ENCODE measurements at places on chromosomes 1 and 21. TPM values are rescaled to one million over a fixed set of nuclear protein-coding genes. Genes with fewer than 3 reads are reported as not detected.

- no peak for DNase-seq
Observed at GRCh38 chr1:227794817-227795192, 20.7 kb upstream of the PRSS38 start.

DNA sequence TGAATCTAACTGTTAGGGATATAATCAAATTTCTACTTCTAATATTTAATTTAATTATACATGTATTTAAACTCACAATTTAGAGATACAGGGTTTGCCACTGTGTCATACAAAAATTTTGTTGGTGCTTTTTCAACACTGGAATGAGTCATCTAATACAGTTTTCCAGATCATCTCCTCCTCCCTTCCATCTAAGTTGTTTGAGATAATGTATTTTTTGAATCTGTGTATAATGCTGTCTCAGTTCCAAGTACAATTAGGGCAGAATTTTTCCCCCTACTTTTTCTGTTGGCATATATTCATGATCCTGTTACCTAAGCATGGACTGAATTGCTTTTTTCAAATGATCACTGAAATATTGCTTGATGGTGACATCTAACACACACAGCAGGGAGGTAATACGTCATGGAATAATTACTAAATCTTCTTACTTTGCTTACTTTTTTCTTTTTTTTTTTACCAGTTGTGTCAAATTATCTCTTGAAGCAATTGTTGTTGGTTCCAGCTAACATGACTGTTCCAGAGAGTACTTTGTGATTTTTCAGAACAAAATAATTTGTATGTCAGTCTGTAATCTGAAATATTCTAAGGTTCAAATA lies 146.0 kb downstream of the MAGI3 start:
- DNase-seq: no peak

DNA sequence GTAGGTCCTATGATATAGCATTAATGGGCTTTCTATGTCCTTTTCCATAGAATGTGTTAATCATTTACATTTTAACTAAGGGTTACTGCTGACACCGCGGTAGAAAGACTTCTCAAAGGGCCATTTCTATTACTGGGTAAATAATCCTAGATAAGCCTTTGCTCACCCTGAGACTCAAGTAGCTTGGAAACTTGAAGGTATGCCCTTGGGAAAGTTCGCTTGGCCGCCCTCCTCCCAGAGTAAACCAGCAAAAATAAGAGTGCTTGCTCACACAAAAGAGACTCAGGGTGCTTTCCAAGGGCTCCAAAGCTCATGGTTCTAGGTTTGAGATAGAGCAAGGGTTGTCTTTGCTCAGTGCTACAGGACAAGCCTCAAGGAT lies 85.8 kb upstream of the TMPRSS2 start:
- DNase-seq: no peak

GRCh38 chr21:36125512-36126207 lies 9.2 kb upstream of the CBR3 start:
- peak; percentile 57 for DNase-seq

GRCh38 chr21:31743712-31744111 lies 11.8 kb upstream of the SCAF4 start:
- DNase-seq: no peak

DNA sequence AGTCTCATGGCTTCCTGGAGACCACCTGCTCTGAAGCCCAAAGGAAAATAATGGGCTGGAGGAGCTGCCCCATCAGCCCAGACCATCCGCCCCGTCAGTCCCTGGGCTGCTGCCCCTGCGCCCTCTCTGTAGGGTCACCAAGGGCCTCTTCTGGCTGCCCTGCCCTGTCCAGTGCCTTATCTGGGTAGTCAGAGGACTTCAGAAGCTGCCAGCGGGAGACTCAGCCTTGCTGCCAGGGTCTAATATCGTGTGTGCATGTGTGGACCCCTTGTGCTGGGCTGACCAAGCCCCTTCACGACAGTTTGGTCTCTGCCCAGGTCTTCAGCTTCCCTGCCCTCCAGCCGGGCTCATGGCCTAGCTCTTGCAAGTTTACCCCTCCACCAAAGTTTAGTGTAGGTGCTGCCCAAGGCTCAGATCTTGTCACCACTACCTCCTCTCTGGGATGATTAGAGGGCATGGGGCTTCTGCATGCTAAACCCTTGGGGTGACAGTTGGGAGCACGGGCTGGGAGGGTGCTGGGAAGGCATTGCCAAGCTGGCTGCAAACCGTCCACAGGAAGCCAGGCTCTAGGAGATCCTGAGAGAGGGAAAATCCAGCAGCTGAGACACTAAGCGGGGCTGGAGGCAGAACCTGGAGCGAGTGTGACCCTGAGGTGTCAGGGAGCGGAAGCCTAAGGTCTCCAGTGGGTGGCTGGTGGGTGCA lies 20.6 kb downstream of the NENF start:
- DNase-seq: no peak

- no peak for DNase-seq
Observed at GRCh38 chr1:18116777-18117176, 9.2 kb downstream of the IGSF21 start.

DNA sequence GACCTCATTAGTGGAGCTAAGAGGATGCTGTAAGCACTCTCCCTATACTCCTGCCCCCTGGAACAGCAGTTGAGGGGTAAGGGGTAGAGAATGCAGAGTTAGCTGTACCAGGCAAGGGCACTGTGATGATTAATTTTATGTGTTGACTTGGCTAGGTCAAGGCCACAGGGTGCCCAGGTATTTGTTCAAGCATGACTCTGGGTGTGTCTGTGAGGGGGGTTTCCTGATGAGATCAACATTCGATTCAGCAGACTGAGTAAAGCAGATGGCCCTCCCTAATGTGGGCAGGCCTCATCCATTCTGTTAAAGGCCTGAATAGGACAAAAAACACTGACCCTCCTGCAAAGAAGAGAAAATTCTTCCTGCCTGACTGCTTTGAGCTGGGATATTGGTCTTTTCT lies 110.8 kb downstream of the KCND3 start:
- no peak for DNase-seq

DNA sequence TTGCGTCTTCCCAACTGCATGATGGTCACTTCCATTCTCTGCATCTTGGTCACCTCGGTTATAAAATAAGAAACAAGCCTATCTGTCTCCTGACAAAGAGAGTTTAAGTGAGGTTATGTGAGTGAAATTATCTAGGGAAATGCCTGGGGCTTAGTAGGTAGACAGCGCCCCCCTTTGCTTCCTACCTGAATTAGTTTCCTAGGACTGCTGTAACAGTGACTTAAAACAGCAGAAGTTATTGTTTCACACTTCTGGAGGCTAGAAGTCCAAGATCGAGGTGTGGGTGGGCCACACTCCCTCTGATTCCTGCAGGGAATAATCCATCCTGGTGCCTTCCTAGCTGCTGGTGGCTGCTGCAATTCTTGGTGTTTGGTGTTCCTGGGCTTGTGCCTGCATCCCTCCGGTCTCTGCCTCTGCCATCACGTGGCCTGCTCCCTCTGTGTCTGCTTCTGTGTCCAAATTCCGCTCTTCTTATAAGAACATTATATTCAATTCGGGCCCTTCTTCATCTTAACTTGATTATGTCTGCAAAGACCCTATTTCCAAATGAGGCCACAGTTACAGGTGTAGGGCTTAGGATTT lies 92.6 kb downstream of the IGSF21 start:
- DNase-seq: no peak

DNA sequence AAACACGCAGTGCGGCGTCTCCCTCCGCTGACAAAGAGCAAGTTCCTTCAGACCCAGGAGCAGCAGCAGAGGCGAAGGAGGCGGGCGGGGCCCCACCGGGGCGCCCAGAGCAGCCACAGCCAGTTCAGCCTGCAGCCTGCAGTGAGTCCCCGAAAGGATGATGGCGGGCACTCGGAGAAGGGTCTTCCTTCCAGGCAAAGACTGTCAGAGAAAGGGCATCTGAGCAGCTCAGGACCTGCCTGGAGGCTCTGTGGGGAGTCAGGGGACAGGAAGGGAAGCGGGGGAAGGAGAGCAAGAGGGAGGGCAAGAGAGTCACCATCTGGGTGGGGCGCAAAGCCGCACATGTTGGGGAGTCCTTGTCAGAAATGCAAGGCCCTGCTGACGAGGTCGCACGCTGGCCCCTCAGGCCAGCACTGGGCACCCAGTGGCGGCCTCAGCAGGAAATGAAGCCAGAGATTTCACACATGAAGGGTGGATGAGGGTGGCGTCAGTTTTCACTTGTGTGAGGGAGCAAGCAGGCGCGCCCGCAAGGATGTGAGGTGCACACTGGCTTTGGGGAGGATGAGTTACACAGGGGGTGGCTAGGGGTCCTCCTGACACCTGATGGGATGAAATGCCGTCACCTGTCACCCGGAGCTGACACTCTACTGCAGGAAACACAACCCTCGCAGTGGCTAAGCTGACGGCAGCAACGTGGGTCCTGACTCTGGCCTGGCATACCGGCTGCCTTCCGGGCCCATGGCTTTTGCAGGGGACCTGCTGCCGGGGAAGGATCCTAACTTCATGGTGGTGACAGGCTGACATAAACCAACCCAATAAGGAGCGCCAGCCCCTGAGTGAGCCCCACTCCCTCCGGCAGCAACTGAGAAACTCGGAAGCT lies 6.6 kb downstream of the LRRC47 start:
- peak; percentile 40 for DNase-seq

DNA sequence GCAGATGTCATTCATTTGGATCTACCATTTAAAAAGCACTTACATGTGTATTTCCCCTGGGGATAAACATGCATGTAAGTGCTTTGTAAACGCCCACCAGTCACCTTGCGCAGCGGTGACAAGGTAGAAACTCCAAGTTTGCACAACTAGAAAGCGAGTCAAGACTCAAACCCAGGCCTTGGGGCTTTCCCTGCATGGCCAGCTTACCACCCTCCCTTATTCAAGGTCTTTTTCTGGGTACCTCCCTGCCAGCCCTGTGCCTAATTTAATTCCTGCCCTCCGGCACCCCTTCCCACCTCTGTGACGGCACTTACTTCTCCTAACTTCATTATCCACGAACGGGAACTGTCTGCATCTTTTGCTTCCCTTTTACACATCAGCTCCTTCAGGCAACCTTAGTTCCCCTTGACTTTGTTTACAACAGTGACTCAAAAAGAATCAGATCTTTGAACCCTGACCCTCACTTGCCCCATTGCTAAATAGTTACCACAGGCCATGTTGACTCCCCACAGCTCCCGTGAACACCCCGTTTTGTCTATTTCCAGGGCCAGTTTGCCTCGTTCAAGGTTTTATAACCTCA lies 138.3 kb upstream of the ETS2 start:
- no peak for DNase-seq

DNA sequence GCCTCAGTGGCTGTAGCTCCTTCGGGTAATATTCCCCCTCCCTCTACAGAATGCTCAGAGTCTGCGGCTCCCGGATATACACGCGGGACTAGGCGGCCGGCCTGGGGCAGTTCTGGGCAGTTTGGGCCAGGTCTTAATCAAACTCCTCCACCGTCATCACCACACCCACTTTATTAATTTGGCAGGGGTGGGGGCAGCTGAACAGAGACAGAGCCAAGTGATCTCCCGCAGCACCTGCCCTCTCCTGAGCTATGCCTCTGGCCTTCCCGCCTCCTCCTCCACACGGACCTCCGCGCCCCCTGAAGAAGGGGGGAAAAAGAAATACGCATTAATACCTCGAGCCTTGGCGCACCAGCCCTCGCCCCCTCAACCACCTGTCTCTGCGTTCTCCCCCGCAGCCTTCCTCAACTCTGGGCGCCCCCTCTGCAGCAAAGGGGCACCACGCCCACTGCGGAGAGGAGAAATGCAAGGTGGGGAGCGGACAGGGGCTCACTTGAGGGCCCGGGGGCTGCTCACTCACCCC lies 42.6 kb downstream of the CD34 start:
- peak; percentile 80 for DNase-seq

- DNase-seq: no peak
Observed at GRCh38 chr1:96387785-96388184, 333.8 kb upstream of the PTBP2 start.

DNA sequence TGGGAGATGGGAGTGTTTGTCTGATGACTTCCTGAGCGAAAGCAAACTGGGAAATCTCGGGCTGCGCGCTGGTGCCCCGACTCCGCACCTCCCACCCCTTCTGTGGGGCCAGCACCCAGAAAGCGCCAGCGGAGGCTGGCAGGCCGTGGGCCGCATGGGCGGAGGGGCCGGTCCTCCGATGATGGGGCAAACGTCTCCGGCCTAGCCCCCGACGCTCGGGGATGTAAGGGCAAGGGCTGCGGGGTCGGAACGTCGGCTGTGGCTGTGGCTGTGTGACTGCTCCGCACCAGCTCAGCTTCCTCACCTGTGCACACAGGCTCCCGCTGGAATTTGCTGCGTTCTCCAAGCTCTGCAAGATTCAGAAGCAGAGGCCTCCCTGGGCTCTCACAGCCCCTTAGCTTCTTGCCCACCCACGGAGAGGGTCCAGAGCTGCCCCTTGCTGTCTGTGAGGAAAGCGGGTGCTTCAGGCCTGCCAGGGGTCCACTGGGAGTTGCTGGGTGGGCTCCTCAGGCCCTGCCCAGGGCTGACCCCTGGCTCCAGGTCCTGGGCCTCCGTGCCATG lies 35.0 kb downstream of the COL18A1 start:
- peak; percentile 70 for DNase-seq

DNA sequence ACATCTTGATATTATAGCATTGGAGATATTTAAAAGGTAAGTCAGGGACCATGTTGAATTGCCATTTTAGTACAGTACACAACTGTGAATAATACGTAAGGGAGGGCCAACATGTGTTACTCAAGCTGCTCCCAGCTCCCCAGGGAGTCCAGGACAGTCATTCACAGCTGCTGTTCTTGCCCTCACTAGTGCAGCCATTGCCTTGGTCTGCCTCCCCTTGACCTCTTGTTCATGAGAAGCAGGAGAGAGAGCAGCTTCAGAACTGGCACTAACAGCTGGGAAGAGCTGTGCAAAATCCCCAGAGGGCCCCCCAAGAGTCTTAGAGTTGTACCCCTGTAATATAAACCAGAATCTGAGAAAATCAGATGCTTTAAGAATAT lies 16.4 kb downstream of the TCEANC2 start:
- no peak for DNase-seq

- peak; percentile 91 for DNase-seq
Observed at GRCh38 chr1:162023547-162024501, at the start of gene OLFML2B. Gene OLFML2B, minus strand, starts transcription at chr1:162023869. Its CDS starts 439 bp downstream, at chr1:162023430.

- DNase-seq: no peak
Observed at GRCh38 chr1:247370786-247371732, 39.4 kb upstream of the ZNF496 start.

DCDC2B gene
- total RNA-seq: not detected

PGBD2 gene
- 3.8 TPM for total RNA-seq

RBM11 gene
- total RNA-seq: 5.0 TPM

CYP4X1 gene
- total RNA-seq: 3.2 TPM

TMEM63A gene
- total RNA-seq: 44.4 TPM

OR2L8 gene
- total RNA-seq: not detected

SLC6A9 gene
- total RNA-seq: 1.1 TPM

FAM167B gene
- total RNA-seq: 3.6 TPM
